ENCODE measurements at places on chromosomes 5 and 9.

DNA sequence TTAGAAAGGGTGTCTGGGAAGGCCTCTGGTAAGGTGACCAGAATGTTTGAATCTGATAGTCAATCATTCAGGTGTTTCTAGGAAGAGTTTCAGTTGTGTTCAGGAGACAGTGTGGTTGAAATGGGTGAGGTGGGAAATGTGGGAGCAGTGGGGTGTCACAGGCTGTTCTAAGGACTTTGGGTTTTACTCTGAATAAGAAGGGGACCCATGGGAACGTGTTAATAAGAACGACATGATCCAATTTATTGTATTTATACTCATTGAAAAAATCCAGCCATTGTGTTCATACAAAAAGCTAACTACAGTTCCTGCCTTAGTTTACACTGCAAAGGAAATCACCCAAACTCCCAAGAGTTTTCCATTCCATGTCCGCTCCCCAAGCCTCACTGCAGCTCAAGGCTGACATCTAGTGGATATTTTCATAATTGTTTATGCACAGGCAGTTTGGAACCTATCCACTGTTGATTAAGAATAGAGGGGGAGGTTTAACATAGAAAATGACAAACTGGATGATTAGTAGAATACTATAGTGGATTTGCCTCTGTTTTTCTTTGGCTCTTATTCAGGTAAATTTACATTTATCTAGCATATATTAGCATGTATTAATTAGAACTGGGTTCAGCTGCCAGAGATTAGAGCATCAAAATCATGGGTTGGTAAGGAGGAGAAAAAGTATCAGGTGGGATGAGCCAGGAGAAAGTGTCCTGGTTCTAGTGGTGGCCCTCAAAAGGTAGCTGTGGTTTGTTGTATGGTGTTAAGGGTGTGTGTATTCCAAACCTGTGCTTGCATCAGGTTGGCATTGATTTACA is 17.7 kb downstream of the CAVIN4 start:
- no peak for DNase-seq

- no peak for DNase-seq
These were observed 311.6 kb upstream of the CLINT1 start for GRCh38 chr5:158170534-158170933.

DNA sequence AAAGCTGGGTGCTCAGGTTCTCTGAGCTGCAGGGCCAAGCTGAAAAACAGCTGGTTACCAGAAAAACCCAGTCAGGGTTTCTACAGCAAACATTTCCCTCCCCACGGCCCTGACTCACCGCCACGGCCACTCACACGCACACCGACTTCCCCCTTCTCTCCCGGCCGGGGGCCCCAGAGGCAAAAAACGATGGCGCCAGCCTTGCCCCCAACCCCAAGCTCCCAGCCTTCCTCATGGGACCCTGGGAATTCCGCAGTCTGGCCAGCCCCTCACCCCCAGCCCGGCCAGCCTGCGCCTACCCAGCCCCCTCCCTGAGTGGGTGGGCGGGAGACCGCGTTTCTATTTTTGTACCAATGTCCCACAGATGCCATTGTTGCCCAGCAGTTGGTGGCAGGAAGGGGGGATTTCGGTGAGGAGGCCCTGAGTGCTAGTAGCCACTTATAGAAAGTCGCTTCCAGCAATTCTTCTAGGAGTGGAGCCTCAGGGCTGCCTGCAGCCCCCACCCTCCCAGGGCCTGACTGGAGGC is 18.4 kb downstream of the ENG start:
- DNase-seq = no peak

- no peak for DNase-seq
These were observed 32.9 kb downstream of the NDUFS6 start for GRCh38 chr5:1834022-1834551.

DNA sequence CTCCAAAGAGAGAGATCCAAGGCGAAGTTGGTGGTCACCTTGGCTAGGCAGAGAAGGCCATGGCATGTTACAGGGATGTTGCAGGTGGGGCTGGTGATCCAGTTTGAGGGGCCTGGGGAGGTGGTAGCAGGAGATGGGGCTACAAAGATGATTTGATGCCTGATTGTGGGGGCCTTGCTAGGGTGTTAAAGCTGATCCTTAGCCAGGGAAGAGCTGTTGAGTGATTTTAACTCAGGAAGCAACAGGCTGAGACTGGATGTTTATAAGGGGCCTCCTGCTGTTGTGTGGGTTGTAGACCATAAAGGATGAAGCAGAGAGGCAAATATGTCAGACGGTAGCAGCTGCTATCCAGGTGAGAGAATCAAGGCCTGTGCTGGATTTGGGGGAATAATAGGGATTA is 19.0 kb upstream of the SMAD5 start:
- no peak for DNase-seq
